ENCODE measurements at places on chromosomes 1 and 21.
A peak's percentile ranks its signal among the peaks of the same experiment; 100 is the strongest.

DNA sequence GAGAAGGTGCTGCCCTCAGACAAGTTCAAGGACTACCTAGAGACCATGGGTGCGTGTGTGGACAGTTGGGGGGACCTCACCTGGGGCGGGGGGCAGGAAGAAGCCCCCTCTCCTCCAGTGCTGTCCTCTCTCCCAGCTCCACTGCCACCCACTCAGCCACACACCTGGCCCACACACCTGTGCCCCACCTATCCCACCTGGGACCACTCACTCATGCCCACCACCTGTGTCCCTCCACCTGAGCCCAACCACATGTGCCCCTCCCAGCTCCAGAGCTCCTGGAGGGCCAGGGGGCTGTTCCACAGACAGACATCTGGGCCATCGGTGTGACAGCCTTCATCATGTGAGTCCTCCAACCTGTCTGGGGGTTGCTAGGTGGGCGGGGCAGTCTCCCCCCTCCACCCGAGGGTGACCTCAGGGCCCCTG is 29.0 kb downstream of the TRIM11 start:
- DNase-seq, result no peak

- DNase-seq, result no peak
These were observed 28.0 kb downstream of the NOL9 start for GRCh38 chr1:6526316-6526715.

DNA sequence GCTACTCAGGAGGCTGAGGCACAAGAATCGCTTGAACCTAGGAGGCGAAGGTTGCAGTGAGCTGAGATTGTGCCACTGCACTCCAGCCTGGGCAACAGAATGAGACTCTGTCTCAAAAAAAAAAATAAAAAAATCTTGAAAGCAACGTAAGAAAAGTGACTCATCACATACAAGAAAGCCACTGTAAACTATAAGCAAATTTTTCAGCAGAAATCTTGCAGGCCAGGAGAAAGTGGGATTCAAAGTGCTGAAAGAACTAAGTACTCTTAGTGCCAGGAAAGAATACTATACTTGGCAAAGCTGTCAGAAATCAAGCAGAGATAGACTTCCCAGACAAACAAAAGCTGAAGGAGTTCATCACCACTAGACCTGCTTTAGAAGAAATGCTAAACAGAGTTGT is 4.4 kb upstream of the HMGN1 start:
- DNase-seq, result no peak

GRCh38 chr1:205199931-205200299 is 11.6 kb downstream of the DSTYK start:
- no peak for DNase-seq

GRCh38 chr1:41917835-41918449 is 780 bp downstream of the HIVEP3 start:
- DNase-seq, result peak; percentile 54

GRCh38 chr21:45039317-45040156 is 34.8 kb upstream of the ADARB1 start:
- no peak for DNase-seq

- no peak for DNase-seq
These were observed 36.2 kb downstream of the B3GALNT2 start for GRCh38 chr1:235468004-235468403.

GRCh38 chr1:92356956-92357355 is 58.1 kb downstream of the RPAP2 start:
- DNase-seq, result no peak

GRCh38 chr1:12430525-12430924 is 187.5 kb downstream of the DHRS3 start:
- no peak for DNase-seq

GRCh38 chr1:68199603-68200002 is 32.7 kb downstream of the WLS start:
- no peak for DNase-seq

DNA sequence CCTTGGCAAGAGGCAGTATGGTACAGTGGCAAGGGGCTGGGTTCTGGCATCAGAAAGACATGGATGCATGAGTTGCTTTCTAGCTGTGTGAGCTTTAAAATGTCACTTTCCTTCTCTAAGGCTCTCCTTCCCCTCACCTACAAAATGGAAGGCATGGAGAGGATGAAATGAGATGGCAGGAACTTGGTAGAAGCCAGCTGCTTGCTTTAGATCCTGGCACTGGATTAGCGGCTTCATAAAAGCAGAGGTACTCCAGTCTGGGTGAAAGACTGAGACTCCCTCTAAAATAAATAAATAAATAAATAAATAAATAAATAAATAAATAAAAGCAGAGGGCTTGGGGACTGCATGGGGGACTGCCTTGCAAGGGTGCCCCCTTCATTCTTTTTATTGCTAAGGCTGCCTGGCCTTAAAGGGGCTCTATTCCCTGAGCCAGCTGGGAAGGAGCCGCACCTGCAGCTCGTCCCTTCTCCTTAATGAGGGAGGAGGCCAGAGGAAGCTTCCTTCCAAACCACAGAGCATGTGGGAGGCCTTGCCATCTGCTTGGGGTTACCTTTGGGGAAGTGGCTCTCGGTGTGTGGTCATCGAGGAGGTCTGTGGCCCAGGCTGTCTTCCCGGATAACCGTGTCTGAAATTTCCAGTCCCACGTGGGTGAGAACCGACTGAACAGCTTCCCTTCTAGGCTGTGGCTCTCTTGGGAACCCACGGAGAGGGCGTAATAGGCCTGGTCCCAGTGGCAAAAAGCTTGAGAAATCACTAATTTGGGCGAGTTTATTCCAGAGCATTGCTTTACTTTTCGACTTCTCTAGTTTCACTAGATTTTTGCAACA is 2.0 kb upstream of the ATP13A2 start:
- no peak for DNase-seq

DNA sequence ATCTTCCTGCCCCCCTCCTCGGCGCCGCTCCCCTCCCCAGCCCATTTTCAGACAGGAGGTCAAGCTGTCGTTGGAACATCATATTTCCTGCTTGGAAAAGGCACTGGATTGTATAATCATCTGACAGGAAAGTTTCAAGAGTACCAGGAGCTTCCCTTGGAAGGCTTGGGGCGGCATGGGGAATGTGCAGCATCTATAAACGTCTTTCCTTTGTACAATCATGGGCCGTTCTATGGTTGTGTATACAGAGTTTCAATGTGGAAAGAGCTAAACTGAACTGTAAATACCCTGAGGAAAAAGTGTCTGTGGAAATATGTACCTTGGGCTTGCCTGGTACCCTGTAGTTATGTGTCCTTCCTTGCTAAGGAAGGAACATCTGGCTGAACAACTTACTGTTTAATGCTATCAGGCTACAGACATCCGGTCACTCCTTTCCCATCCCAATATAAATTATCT is 368.1 kb upstream of the ADGRL2 start:
- no peak for DNase-seq

DNA sequence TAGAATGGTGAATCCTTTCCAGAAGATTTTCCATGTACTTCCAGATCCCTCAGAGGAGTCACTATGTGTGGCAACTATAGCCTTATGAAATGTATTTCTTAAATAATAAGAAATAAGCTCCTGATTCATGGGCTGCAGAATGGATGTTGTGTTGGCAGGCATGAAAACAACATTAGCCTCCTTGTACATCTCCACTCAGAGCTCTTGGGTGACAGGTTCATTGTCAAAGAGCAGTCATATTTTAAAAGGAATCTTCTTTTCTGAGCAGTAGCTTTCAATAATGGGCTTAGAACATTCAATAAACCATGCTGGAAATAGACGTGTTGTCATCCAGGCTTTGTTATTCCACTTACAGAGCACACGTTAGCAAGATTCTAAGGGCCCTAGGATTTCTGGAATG is 96.6 kb downstream of the CDC7 start:
- no peak for DNase-seq

DNA sequence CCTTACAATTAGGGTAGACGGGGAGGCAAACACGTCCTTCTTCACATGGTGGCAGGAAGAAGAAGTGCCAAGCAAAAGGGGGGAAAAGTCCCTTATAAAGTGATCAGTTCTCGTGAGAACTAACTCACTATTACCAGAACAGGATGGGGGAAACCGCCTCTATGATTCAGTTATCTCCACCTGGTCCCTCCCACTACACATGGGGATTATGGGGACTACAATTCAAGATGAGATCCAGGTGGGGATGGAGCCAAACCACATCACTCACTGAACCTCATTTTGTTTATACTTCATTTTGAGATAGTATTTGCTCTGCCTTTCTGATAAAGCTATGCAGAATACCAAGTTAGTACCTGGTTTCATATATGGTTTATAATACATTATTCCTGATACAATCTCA is 26.5 kb downstream of the APP start:
- DNase-seq, result no peak

DNA sequence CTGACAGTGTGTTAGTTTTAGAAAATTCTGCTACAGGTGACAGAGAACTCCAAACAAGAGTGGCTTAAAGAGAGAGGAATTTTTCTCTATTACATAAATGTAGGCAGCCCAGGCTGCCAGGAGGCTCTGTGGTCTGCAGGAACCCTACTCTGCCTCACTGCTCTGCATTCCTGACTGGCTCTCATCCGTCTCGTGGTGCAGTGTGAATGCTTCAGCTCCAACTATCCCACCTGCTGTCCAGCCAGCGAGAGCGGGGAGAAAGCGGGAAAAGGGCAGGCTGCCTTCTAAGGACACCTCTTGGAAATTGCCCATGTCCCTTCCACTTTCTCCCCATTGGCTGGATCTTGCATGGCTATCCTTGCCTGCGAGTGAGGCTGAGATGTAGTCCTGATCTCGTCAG is 131.3 kb downstream of the PEX14 start:
- no peak for DNase-seq

GRCh38 chr1:63533931-63534330 is 10.6 kb downstream of the EFCAB7 start:
- no peak for DNase-seq

DNA sequence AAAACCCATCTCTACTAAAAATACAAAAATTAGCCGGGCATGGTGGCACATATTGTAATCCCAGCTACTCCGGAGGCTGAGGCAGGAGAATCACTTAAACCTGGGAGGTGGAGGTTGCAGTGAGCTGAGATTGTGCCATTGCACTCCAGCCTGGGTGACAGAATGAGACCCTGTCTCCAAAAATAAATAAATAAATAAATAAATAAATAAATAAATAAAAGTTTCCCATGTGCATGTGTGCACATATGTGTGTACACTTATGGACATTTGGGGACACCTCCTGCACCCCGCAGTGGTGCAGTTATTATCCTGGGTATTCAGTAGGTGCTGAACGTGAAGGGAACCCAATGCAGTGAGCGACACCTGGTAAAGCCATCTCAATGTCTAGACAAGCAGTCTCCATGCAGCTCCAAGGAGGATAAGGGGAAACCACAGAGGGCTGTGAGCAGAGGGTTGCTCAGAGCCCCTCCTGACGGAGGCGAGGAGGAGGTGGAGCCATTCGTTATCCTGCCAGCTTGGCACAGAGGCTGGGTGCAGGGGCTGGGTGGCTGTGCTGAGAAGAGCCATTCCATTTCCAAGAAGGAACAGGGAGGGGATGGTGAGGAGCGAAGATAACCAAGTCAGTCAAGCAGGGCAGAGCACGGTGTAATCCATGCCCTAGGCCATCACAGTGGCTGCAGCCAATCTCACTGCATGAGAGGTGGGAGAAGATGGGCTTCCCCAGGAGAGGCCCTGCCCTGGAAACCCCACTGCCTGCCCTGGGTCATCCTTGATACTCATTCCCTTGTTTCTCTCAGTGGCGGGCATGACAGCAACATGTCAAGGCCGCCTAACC is 25.6 kb downstream of the UBIAD1 start:
- DNase-seq, result no peak

DNA sequence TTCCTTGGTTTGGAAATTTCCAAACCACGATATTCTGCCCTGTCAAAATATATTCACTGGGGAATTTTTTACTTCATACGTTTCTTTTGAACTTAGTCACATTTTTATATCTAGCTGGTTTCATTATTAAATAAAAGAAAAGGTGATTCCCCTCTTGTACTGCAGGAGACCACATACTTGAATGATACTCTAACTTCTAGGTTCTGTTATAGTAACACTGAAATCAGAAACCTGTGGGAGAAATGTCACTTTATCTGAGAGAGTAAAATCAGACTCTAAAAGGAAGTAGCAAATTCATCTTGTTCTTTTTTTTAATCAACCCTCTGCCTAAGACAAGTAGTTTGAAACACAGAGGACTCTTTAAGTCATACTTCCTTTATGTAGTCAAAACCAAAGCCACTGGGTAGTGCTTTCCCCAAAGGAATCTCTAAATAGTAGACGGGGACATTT is 34.4 kb downstream of the MRPL39 start:
- DNase-seq, result no peak

DNA sequence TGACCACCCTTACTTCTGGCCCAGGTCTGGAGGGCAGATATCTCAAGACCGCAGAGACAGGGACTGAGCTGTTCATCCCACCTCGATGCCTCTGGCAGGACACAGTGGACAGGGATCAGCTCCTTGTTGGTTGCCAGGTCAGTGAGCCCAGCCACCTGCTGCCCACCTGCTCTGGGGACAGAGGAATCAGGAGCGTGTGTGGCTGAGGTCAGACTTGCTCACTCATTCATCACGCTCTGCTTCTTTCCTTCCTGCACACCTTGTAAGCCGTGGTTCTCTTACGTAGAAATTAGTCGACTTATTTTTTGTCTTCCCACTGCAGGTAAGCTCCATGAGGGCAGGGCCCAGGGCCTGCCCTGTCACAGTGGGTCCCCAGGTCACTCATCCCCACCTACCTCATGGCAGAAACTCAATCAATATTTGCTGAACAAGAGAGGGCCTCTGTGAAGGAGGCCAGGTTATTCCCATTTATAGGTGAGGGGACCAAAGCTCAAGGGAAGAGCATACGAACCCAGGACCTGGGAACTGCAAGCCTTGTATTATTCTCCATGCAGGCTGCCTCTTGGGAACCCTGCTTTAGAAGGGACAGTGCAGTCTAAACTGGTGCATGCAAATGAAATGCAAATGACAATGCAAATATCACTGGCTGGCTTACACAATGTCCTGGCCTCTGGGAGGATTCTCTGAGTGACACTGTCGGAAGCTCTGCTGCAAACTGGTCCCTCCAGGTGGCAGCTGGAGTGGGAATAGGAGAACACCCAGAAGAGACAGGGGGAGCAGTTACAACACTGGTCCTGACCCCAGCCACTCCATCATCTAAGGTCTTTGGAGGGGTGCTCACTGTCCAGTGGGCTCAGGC is 58.4 kb upstream of the PAX7 start:
- DNase-seq, result no peak

All from NCI-H2107 (cell line).